ENCODE measurements at places on chromosomes 7 and 10. TPM values are rescaled to one million over a fixed set of nuclear protein-coding genes. Genes with fewer than 3 reads are reported as not detected.
A peak's percentile ranks its signal among the peaks of the same experiment; 100 is the strongest.

ZNF716 gene
- total RNA-seq: not detected

GRCh38 chr7:39838326-39838725 lies 111.7 kb upstream of the CDK13 start:
- DNase-seq: no peak

MACC1 gene
- 0.19 TPM for total RNA-seq

NPVF gene
- total RNA-seq: not detected

- DNase-seq: no peak
Measured at GRCh38 chr10:131418681-131419080, 107.2 kb upstream of the TCERG1L start.

DNA sequence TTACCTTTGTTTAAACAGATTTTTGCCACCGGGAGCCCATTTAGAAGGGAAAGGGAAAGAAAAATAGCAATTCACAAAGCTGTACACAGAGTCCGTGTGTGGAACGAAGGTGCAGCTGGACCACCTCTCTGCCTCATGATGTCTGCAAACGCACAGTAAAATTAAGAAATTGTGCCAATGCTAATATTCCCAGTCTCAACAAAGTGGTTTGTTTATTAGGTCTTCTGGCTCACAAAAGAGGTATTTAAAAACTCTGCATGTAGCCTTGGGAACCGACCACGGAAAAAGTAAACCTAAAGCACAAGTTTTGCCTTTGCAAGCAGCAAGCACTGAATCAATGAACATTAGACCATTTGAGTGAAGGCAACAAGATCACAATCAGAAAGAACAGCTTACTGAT lies 57.7 kb downstream of the CREB3L2 start:
- no peak for DNase-seq

GRCh38 chr10:29035721-29036120 lies 253.1 kb upstream of the LYZL1 start:
- no peak for DNase-seq

CPXM2 gene
- total RNA-seq: not detected

ZP3 gene
- 2.8 TPM for total RNA-seq

DNA sequence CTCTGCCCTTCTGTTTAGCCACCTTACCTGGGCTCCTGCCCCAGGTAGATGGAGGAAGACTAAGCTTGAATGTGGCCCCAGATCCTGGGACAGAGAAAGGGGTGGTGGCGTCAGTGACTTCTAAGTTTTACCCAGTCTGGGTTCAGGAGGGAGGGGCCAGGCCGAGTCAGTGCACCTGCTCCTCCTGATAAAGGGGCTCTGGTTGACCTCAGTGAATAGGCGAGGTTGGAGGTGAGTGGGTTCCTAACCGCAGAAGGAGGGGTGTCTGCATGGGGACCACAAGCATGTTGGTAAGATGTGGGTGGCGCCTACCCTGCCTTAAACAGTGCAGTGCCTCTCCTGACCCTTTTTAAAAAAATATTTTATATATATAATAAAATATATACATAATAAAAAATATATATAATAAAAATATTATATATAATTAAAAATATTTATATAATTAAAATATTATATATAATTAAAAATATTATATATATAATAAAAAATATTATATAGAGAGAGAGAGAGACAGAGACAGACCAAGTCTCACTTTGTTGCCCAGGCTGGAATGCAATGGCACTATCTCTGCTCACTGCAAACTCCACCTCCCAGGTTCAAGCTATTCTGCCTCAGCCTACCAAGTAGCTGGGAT lies 97.3 kb upstream of the GTF2I start:
- DNase-seq: no peak

LRRC17 gene
- total RNA-seq: 0.20 TPM

DNA sequence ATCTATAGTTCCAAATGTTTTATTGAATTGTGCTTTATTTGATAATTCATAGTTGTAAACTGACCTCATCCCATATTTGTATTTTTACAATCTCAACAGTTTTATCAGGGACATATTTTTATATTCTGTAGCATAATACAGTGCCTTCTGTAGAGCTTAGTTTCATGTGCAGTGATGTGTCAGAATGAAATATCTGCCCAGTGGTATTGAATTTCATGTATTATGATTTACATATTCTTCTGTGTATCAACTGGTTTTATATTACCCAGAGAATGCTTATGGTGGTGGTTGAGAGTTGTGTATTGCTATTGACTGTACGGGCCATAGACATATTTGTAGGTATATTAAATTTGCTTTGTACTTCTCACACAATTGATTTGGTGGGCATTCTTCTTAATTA lies 89.9 kb downstream of the KAT6B start:
- no peak for DNase-seq

GRCh38 chr7:64959072-64959747 lies 31.6 kb downstream of the ZNF117 start:
- DNase-seq: no peak

DNA sequence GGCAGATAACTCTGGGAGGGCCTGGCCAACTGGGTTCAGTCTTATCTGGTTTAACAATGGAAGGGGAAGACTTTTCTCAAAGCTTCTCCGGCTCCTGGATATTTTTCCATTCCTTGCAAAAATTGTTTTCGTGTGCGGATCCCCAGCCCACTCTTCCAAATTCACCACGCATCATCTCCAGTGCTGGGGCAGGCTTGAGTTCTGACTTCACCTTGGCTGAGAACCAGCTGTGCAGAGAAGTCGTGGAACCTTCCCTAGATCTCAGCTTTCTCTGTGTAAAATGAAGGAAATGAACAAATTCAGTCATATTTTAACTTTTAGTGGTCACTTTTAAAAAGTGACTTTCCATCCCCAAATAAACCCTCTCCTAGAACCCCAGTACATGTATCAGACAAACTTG lies 297.0 kb downstream of the TCF7L2 start:
- DNase-seq: no peak

DNA sequence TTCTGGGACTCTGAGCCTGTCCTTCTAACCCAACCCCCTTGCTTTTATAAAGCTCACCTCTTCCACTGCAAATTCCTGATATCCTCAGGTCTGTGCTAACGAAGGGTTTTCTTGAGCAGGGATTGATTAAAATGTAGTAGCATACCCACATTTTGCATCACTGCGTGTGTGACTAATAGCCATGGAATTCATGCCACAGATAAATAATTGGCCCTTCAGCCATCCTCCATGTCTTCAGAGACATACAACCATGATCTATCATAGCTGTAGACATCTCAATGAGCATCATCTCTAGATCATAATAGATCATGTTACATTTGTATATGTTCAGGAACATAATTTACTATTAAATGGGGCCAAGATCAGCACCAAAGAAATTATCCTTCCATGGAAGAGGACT lies 990.3 kb downstream of the KCNMA1 start:
- DNase-seq: no peak

FKBP6 gene
- not detected for total RNA-seq

GRCh38 chr10:63765126-63765525 lies 243.9 kb downstream of the REEP3 start:
- no peak for DNase-seq

DNA sequence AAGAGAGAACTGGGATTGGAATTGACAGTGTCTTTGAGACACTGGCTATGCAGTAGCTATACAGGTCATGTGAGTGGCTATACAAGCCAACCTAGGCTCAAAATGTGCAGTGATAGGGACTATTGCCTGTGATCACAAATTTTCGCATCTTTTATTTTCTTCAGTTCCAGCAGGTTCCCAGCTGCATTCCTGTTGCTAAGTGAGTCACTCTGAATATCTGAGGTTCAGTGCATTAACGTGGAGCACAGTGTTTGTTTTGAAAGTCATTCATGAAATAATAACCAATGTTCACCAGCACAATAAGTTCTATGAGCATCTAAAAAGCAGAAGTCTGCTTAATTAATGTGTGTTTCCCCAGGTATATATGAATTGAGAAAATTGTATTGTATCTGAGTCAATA lies 1236.0 kb upstream of the CELF2 start:
- no peak for DNase-seq

IFIT1B gene
- total RNA-seq: not detected

DNA sequence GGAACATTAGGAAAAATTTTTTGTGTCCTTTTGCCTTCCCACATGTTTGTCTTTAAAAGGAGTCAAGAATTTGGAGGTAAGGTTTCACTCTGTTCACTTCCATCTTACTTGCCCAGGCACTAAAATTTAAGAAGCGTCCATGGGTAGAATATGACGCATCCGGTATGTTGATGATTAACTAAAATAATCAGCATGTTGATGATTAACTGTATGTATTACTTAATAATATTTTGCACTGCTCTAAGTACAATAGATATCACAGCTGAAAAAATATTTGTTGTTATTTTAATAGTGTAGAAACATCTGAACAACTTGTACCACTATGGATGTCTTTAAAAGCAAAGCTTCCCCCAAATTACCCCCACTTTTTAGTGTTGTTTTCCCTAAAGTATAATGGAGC lies 11.5 kb downstream of the ANKRD22 start:
- DNase-seq: no peak

DNA sequence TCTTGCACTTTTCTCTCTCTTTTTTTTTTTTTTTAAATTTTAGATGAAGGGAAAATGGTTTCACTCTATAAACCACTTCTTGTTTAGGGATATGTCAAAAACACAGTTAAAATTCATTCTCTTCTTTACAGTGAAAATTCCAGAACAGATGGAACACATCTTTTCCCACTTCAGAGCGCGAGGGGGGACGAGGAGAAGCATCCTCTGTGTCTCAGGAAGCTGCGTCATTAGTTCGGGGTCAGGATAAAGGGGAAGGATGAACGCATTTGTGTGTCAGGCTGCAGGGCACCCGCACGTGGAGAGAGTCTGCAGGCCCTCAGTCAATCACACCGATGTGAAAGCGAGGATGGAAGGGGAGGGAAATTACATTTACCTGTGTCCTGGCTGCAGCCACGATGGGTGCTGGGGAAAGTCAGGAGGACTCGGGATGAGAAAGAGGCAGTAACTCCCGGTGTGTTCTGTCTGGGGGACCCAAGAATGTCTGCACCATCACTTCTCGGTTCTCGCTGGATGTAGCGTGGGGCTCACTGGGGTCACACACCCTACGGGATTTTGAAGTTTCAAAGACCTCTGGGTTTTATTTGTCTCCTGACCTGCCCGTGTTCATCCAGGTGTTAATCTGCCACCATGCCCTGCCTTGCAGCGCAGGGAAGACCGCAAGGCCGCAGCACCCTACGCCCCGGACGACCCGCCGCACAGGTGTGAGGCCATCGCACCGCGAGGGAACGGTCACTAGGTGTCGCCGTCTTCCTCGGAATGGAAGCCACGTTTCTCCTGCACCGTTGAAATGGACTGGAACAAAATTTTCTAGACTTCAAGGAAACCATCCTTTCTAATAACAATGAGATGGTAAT lies 66.7 kb upstream of the PITRM1 start:
- peak; percentile 55 for DNase-seq

DNA sequence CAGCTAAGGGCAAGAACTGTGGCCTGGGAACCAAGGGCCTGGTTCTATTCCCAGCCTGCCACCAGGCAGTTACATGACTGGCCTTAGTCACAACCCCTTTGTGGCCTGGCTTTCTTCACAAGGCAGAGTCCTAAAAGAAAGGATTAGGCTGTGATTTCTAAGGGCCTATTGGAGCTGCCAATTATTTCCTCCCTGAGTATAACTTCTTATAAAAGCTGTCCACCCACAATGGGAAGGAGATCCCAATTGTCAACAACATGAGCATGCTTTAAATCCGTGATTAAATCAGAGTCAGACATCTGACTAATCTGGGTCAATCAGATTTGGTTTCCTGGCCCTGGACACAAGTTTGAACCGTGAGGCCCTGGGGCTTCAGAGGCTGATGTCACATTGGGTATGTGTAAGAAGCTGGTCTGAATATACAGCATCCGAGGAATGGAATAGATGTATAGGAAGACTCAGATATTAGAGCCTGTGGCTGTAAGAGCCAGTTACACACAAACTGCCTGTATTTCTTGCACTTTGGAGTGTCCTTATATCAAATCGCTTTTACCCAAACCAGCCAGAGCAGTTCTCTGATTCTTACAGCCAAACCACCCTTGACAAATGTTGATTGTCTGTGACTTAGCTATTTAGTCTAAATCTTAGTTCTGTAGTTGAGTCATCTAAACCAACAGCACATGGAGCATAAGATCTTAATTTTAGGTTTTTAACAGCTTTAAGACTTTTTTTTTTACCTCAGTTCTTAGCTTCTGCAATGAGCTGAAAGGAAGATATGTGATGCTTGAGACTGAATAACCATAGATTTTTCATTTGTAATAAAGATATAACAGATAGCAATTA lies 61.3 kb downstream of the ABCB4 start:
- no peak for DNase-seq

GRCh38 chr7:127876393-127876792 lies 154.8 kb downstream of the LRRC4 start:
- no peak for DNase-seq

MORN4 gene
- total RNA-seq: 0.78 TPM

- no peak for DNase-seq
Measured at GRCh38 chr7:22979861-22980260, 34.1 kb downstream of the HYCC1 start.

AFAP1L2 gene
- total RNA-seq: 0.74 TPM

GRCh38 chr10:42859256-42859655 lies 76.7 kb downstream of the BMS1 start:
- no peak for DNase-seq

- DNase-seq: no peak
Measured at GRCh38 chr10:133457100-133457841, 3.5 kb downstream of the SCART1 start.

ATG9B gene
- total RNA-seq: 18.1 TPM

GHRHR gene
- total RNA-seq: not detected

DNA sequence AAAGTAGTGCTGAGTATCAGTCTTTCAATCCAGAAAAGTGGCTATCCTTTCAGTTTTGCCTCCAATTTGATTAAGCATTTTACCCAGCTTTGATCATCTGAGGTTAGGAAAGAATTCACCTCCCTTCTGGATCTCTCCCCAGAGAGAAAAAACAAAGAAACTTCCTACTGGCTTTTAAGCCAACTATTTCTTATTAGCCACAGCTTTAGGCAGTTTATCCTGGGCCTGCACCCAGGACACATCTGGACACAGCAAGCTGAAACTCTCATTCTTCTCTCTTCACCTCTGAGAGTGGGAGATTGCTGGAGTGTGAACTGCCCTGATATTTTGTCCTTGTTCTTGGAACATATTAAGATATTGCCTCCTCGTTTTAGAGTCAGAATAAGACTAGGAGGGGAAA lies 43.5 kb upstream of the LSM8 start:
- DNase-seq: no peak

PCLO gene
- total RNA-seq: not detected

RAPGEF5 gene
- 0.93 TPM for total RNA-seq

DNA sequence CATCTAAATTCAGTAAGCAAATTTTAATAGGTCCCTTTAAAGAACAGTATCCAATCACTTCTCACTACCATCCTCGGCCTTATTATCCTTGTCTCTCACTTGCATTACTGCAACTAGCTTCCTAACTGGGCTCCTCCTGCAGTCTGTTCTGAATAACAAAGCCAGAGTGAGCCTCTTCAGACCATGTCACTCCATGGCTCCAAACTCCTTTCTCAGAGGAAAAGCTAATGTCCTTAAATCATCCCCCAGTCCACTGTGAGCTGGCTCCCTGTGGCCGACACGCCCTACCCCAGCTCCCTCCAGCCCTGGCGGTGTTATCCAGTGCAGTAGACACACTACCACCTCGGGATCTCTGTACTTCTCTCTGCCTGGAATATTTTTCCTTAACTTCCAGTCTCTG lies 80.0 kb downstream of the EPC1 start:
- DNase-seq: no peak
